ENCODE measurements at places on chromosomes 1 and 21.

GRCh38 chr1:243473227-243474135 is 217.6 kb downstream of the SDCCAG8 start:
- no peak for DNase-seq

GRCh38 chr1:28750330-28750729 is 13.6 kb downstream of the YTHDF2 start:
- DNase-seq = no peak

- DNase-seq = no peak
Observed at GRCh38 chr1:221801251-221801661, 59.4 kb upstream of the DUSP10 start.

DNA sequence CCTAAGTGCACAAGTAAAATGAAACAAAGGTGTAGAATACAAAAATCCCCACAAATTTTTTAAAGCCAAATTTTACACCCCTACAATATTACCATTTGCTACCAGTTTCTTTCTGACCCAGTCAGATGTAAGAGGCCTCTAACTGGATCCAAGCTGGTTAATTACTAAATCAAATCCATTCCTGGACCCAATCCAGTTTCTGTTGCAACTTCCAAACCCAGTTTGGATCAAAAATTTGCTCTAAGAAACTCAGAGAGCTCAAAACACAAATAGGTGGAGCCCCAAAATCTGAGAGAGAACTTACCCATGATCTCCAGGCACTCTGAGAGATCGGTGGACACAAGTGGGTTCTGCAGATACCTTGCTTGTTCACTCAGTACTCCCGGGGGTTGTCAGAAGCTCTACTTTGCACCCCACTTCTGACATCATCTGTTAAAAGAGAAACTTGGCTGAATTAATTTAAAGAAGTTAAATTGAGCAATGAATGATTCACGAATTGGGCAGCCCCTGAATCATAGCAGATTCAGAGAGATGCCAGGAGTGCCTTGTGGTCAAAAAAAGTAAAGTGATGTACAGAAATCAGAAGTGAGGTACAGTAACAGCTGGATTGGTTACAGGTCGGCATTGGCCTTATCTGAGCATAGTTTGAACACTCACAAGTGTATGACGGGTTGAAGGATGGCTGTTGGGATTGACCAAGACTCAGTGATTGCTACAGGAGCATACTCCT is 448.0 kb downstream of the KCNT2 start:
- no peak for DNase-seq

GRCh38 chr1:228664399-228664914 is 70.8 kb upstream of the RHOU start:
- peak; percentile 31 for DNase-seq

DNA sequence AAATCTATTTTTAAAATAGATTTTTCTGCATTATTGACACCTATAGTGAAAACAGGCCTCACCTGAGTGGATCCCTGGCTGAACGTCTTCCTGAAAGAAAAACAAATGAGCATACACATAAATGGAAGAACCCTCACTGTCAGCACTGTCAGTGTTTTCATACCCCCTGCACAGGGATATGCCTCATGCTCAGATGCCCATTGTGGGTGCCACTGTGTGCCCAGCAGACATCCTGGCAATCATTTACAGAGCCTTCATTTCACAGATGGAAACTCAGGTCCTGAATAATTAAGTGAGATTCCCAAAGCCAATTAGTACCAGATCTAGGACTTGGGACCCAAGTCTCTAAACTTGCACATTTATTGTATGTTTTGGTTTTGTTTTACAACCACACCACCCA is 19.9 kb downstream of the FCRL1 start:
- DNase-seq = no peak

DNA sequence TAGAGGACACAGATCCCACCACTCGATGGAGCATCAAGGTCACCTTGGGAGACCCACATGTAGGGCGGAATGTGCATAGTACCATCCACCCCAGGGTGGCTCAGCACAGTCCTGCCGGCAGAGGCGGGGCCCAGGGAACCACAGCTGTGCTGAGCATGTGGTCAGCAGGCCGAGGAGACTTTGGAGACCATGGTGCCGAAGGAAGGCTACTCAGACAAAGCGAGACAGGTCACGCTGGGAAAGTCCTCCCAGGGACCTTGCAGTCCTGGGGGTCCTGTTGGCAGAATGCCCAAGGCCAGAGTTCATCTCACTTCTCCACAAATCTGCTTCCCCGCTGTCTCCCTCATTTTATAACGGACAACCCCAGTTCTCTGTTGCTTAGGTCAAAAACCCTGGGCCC is 22.5 kb downstream of the WNT3A start:
- DNase-seq = no peak

DNA sequence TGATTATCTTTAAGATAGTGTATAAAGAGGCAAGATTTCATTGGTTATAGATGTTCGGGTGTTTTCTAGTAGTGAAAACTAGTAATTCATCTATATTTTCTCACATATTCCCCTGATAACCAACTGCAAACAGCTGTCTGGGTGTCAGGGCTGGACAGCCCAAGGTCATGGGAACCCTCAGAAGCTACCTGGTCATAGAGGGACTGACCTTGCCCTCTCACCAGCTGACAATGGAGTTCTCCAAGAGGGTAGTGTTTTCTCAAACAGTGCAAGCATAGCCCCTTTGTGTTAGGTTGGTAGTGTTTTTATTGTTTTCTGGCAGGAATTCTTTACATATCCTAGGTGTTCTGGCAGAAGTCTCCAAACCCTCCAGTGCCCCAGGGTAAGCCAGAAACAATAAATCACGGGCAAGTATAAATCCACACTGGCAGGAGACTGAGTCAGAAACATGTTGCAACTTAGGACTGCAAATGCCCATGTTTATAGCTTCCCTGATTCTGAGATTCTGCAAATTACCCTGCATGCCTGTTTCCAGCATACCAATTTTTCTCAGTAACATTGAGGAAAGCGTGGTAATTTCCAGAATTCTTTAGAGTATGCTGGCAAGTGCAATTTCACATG is 82.8 kb upstream of the ATP1A1 start:
- no peak for DNase-seq

Data from stimulated activated CD4-positive, alpha-beta T cell treated with anti-CD3 and anti-CD28 coated beads, TNF-alpha, amount 100 ng/mL, for 1 hour (primary cell).